Panc1 (cell line): ENCODE measurements at places on chromosomes 2 and 18. TPM values are rescaled to one million over a fixed set of nuclear protein-coding genes. Genes with fewer than 3 reads are reported as not detected.
A peak's percentile ranks its signal among the peaks of the same experiment; 100 is the strongest.

Gene CELF4
- not detected for total RNA-seq

GRCh38 chr2:27446057-27446456 is 3.9 kb downstream of the KRTCAP3 start:
- no peaks in the 10 kb centered on the region; the same call in 1 of the 2 replicates for H3K36me3 ChIP-seq
- no peak overlapping the region for H3K4me3 ChIP-seq
- DNase-seq: no peak
- H3K27ac ChIP-seq: no peak overlapping the region
- no peaks in the 10 kb centered on the region for H3K4me1 ChIP-seq

Gene GPAT2
- total RNA-seq: not detected

GRCh38 chr18:45621061-45621511 is 5.8 kb downstream of the SLC14A2 start:
- H3K27me3 ChIP-seq: no peaks in the 10 kb centered on the region
- no peaks in the 10 kb centered on the region for H3K4me1 ChIP-seq
- peak; percentile 58 for DNase-seq
- H3K36me3 ChIP-seq: no peaks in the 10 kb centered on the region
- H3K27ac ChIP-seq: no peak overlapping the region
- no peak overlapping the region for H3K4me3 ChIP-seq

DNA sequence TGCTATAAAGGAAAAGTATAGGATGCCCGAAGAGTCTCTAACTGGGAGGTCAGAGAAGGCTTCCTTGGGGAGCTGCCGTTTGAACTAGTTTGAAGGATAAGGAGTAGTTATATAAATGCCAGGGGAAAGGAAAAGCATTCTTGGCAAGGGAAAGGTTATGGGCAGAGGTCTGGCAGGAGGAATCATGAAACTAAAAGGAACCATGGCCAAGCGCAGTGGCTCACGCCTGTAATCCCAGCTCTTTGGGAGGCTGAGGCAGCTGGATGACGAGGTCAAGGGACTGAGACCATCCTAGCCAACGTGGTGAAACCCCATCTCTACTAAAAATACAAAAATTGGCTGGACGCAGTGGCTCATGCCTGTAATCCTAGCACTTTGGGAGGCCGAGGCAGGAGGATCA is 100.6 kb upstream of the MSH2 start:
- H3K27ac ChIP-seq: no peak overlapping the region
- no peak for DNase-seq
- no peaks in the 10 kb centered on the region for H3K4me1 ChIP-seq

Gene AQP12A
- not detected for total RNA-seq

DNA sequence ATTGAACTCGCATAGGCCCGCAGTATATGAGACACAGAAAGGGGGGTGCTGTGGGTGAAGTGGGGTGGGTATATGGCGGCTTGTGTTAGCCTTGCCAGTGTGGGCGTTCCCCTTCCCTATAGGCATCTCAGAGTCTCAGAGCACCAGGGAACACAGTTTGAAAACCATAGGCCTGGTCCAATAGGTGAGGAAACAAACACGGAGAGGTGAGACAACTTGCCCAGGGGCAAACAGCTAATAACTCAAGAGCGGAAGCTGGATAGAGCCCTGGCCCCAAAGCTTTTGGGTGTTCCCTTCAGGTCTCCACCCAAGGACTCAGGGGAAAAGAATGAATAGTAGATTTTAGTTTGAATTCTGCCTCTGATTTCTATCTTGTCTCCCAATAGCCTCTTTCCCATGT is 7.9 kb downstream of the LIPG start:
- DNase-seq: no peak
- H3K4me1 ChIP-seq: no peaks in the 10 kb centered on the region
- H3K4me3 ChIP-seq: no peak overlapping the region
- no peaks in the 10 kb centered on the region for H3K36me3 ChIP-seq
- no peak overlapping the region for H3K27ac ChIP-seq

- H3K27ac ChIP-seq: no peak overlapping the region
- no peak overlapping the region for H3K4me3 ChIP-seq
- peaks cover 28% of the 10 kb centered on the region for H3K36me3 ChIP-seq
- no peaks in the 10 kb centered on the region for H3K27me3 ChIP-seq
- H3K4me1 ChIP-seq: no peaks in the 10 kb centered on the region
These were observed 41.9 kb downstream of the TRAPPC8 start for GRCh38 chr18:31901063-31901462.

DNA sequence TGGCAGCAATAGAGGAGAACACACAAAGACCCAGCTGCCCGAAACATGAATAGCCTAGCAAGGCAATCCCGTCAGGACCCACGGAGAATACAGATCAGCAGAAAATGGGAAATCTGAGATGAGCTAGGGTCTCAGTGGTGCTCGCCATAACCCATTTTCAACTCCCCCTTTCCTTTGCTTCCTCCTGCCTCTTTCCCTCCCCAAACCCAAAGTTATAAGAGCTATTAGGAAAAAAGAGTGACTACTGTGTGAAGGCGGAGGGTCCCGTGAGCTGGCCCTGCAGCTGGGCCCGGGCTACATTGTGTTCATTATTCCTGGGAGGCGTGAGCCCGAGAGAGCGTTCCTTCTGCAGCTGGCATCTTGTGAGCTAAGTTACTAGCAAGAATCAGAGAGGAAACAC is 118.4 kb downstream of the PID1 start:
- H3K36me3 ChIP-seq: no peaks in the 10 kb centered on the region
- no peaks in the 10 kb centered on the region for H3K4me1 ChIP-seq
- H3K4me3 ChIP-seq: no peak overlapping the region
- no peaks in the 10 kb centered on the region for H3K27me3 ChIP-seq
- H3K27ac ChIP-seq: no peak overlapping the region

GRCh38 chr2:232873292-232873908 is 3.3 kb downstream of the SNORC start:
- no peak overlapping the region for H3K4me3 ChIP-seq
- no peaks in the 10 kb centered on the region for H3K36me3 ChIP-seq
- peaks cover 14% of the 10 kb centered on the region for H3K4me1 ChIP-seq
- H3K27me3 ChIP-seq: no peaks in the 10 kb centered on the region
- no peak for DNase-seq

- H3K4me3 ChIP-seq: peak overlapping the region; percentile 41
- H3K27ac ChIP-seq: no peak overlapping the region
- DNase-seq: no peak
- peaks cover 12% of the 10 kb centered on the region for H3K27me3 ChIP-seq
These were observed 58.6 kb downstream of the KCNG2 start for GRCh38 chr18:79856119-79857007.
